Adrenal gland (tissue), 19 donors: ENCODE measurements at places on chromosomes 16 and 17. TPM values are rescaled to one million over a fixed set of nuclear protein-coding genes. Genes with fewer than 3 reads are reported as not detected.

DNA sequence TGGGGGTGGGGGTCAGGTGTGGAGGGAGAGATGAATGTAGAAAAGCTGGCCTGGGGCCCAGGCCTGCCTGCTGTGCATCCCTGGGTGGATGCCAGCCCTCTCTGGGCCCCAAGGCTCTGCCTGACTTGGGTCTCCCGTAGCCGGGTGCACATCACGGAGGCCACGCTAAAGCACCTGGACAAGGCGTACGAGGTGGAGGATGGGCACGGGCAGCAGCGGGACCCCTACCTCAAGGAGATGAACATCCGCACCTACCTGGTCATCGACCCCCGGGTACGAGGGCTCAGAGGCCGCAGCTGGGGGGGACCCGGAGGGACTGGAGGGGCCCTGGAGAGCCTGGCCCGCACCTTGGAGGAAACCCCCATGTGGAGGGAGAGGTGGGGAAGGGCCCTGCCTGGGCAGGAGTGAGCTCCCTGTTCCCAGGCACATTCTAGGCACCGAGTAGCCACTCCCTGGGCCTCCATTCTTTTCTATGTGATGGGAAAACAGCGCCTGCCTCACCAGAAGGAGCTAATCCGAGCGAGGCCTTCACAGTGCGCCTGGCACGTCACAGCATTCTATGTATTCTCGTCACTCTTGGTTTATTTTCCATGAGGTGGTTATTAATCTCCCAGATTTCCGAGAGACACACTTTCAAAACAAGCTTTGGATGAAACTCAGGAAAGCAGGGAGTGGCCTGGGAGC lies 34.7 kb downstream of the ADCY7 start:
- DNase-seq: no peak

- DNase-seq: no peak
Measured at GRCh38 chr16:75181630-75182029, 25.3 kb downstream of the CTRB2 start.

The SMIM5 gene
- 1.7 TPM for polyA plus RNA-seq

DNA sequence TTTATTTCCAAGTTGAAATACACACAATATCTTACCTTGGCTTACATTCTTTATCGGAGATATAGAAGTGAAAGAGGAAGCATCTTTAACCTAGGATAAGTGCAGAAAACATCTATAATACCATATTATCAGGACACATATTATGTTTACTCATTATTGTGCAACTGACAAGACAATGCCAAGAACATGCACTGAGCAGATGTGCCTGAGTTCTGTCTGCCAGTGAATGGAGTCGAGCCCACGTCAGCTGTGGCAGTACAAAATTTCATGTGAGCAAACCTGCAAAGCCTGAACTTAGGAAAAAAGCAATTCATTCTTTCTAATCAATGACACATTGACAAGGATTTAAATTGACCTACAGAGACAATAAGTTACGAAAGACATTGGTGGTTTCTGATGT lies 154.4 kb downstream of the AXIN2 start:
- DNase-seq: no peak

DNA sequence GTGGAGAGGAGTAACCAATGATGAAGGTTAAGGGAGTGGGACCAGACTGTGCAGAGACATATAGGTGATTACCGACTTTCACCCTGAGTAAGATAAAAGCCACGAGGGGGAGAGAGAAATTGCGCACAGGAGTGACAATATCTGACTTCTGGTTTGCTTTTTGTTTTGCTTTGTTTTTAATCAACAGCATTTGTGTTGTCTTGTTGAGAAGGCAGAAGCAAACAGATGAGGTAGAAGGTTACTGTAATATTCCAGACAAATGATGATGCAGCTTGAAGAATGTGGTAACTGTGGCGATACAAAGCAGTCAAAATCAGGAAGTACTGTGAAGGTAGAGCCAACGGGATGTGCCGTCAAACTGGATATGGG lies 7.5 kb downstream of the PELP1 start:
- DNase-seq: no peak

The KCNG4 gene
- polyA plus RNA-seq: 0.46 TPM
